ENCODE measurements at places on chromosomes 2 and 18.

- DNase-seq = no peak
Measured at GRCh38 chr18:22493940-22494339, 76.2 kb upstream of the CTAGE1 start.

GRCh38 chr2:228522276-228522675, 340.8 kb upstream of the SPHKAP start:
- no peak for DNase-seq

DNA sequence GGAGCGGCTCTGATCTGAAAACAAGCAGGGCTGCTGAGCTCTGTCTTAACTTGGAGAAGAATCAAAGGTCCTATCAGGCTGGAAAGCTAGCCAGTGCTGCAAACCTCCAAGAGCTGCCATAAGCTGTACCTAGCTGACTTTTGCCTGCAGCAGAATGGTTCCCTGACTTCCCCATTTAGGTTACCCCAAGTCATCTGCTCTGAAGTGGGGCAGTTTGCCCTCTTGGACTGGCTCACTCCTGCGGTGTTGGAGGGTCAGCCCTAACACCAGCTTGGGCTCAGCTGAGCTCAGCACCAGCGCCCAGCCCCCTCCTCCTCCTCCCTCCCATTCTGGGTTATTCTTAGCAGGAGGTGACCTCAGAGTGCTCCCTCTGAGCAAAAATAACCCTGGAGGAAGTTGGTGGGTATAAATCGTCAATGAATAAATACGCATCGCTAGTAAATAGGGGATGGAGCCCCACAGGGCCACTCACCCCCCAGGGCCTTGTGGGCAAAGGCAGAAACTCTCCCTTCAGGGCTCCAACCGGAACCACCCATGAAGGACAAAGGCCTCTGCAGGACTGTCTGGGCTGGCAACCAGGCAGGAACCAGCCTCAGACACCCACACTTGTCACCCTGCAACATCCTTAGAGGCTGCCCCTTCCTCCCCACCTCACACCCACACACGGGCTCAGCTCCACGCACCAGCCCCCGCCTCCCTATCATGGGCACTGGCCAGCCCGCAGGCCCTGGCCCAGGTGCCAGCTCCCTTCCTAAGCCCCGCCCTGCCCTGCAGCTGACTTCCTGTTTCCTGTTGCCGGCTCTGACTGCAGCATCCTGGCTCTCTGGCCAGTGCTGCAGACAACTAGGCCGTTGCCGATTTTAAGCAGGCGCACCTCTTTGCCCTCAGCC, 46.9 kb downstream of the DNMT3A start:
- DNase-seq = no peak

DNA sequence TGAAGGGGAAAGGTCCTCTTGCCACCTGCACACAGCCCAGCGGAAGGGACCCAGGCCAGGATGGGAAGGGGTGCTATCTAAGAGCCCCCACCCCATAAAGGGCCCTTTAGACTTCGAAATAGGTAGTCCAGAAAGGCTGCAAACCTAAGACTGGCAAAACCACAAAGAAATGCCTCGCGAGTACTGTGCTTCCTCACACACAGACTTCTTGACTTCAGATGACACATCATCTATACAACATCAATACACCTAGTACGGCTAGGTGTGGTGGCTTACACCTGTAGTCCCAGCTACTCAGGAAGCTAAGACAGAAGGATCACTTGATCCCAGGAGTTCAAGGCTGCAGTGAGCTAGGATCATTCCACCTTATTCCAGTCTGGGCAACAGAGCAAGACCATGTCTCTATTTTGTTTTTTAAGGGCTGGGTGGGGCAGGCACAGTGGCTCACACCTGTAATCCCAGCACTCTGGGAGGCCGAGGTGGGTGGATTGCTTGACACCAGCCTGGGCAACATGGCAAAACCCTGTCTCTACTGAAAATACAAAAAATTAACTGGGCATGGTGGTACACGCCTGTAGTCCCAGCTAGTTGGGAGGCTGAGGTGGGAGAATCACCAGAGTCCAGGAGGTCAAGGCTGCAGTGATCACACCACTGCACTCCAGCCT, 125.8 kb downstream of the CABLES1 start:
- no peak for DNase-seq

GRCh38 chr2:232132181-232132580, 170.7 kb downstream of the DIS3L2 start:
- DNase-seq = no peak

GRCh38 chr2:202639231-202639630, 4.5 kb downstream of the FAM117B start:
- DNase-seq = no peak

- no peak for DNase-seq
Measured at GRCh38 chr2:133591164-133591563, 22.9 kb upstream of the NCKAP5 start.

DNA sequence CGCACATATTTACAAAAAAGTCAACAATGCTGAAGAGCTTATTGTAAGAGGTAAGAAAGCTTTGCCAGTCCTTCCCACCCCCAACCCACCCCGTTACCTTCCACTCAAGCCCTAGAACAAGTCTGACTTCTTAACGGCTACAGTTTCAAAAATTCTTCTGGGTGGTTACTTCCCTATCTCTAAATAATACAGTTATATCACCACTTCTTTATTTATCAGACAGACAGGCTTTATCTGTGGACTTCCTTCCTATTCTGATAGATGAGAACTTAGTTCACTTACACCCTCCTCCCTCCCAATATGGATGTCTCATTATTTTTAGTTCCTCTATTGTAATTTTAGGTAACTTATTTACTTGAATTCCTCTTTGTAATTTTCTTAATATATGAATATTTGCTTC, 26.7 kb upstream of the ACTR3 start:
- no peak for DNase-seq

DNA sequence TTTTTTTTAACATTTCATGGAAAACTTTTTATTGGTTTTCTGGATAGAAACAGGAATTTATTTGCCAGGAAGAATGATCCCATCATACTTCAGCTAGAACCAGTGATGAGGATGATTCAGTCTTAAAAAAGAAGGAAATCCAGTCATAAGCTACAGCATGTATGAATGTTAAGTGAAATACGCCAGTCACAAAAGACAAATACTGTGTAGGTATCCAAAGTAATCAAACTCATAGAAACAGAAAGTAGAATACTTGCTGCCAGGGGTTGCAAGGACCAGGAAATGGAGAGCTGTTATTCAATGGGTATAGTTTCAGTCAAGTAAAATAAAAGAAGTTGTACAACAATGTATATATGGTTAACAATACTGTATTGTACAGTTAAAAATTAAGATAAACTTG, 21.3 kb downstream of the PSME4 start:
- no peak for DNase-seq

- DNase-seq = no peak
Measured at GRCh38 chr2:146540271-146540932, 1304.4 kb upstream of the ACVR2A start.

DNA sequence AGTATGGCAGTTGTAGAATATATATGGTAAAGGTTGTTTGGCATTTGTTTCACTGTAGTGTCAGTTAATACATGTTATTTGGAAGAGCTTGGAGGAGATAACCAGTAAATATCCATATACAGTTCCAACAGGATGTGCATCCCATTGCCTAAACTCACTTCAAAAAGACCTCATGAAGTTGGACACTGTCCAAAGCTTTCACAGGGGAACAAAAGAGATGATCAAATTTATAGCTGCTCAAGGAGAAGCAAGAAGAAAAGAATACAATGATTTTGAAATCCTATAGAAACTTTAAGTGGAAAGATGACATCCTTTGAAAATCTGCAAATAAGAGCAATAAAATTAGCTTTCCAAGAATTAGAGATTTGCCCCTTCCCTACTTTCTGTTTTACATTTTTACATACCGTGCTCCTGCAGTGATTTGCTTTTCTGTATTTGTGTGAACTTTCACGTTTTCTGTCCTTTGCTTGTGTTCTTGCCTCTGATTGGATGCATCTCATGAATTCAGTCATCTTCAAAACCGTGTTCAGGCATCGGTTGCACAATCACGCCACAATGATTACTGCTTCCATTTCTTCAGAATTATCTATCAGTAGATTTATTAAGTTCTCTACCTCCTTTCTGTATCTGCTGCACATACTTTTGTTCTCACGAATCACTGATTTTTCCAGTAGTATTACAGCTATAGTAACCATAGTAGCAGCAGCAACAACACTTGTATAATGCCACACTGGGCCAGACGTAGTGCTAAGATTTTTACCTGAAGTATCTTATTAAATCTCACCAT, 83.8 kb downstream of the PARD3B start:
- DNase-seq = no peak

DNA sequence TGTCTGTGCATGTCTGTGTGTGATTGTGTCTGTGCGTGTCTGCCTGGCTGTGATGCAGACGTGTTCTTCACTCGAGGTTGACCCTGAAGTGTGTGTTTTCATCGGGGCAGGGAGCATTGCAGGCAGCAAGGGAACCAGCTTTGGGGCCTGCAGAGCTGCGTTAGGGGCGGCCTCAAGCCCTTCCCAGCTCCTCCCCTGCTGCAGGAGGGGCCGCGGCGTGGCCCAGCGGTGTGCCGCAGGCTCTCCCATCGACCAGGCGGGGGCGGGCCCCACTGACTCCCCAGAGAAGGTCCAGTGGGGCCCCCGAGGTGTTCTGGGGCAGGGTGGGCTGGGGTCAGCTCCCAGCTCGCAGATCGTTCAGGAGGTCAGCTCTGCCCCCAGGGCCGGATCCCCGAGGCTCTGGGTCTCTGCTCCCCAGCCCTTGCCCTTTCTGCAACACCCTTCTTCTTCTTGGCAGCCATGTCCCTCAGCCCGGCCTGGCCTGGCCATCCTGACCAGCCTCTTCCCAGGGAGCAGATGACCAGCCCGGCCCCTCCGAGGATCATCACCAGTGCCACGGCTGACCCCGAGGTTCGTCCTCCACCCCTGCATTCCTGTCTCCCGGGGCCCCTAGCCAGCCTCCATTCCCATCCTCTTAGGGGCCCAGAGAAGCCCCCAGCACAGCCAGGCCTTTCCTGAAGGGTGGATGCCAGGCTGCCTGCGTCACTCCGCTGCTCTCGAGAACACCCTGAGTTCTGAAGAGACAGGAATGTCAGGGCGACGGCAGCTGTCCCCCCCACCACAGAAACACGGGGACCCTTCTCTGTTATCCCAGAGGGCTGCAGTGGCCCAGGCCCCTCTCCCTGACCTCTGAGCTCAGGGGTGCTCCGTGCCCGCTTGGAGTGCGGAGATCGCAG, 11.1 kb upstream of the KLHL30 start:
- no peak for DNase-seq

DNA sequence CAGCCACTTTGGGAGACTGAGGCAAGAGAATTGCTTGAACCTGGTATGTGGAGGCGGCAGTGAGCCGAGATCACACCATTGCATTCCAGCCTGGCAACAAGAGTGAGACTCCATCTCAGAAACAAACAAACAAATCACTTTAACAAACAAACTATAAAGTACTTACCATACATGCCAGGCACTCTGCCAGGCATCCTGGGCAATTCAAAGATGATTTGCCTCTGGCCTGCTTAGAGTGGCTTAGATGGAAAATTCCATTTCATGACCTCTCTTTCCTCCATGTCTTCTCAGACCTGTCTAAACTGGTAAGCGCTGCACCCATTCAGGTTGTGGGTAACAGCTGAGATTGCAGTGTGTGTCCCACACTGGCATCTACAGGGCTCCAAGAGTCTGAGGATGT, 273.2 kb downstream of the BCL2 start:
- DNase-seq = no peak

DNA sequence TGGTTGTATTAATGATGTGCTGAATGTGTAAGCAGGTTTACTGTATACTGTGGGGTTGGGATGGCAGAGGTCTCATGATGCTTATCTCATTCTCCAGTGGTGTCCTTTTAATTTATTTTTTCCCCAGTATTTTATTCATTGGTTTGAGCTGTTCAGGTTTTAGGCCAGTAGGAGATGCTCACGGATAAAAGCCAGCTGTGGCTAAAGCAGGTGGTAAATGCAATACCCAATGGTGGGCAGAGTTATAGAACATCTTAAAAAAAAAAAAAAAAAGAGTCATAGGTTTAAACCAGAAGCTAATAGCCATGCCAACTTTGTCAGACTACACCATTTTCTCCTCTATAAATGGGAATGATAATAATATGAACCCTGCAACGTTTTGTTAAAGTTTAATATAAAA, 57.8 kb upstream of the NEUROD1 start:
- no peak for DNase-seq

DNA sequence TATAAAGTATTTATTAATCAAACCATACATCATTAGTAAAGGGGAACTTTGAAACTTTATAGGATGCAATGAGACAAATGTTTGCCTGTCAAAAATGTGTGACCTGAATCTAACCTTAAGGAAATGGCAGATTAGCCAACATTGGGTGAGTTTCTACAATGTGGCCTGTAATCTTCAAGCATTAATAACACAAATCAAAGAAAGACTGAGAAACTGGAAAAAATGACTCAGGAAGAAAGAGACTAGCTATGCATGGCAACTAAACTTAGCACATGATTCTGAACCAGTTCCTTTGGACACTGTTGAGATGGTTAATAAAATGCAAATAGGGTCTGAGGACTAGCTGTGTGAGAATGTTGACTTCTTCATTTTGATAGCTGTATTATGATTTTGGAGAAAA, 628.6 kb upstream of the ID2 start:
- no peak for DNase-seq

DNA sequence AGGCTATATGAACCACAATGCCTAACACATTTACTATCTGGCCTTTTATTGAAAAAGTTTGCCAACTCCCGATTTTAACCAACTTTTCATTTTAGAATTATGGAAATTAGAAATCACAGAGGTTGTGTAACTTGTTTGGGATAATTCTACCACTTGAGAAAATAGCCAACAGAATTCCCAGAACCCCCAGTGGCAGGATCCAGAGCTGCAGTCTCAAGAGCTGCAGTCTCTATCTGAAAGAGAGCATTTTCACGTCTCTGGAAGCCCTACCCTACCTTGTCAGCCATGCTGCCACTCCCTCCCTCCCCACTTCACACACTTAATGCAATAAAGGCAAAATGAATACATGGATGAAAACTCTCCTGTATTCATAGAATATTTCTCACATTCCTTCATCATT, 23.4 kb upstream of the TSPYL6 start:
- no peak for DNase-seq

DNA sequence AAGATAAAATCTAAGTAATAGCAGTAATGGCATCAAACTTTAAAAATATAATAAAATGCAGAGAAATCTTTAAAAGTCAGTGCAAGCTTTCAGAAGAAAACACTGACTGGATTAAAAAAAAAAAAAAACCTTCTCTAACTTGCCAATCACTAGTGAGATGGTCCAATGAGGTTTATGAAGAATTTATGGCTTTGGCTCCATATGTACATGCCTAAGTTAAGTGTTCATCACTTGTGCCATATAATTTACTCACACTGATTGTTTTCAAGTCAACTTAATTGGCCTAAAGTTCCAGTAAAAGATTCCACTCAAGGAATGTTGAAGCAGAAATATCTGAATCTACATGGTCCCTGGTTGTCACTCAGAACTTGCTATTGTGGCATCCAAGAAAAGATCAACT, 40.7 kb upstream of the RAB27B start:
- no peak for DNase-seq

GRCh38 chr2:191385416-191386160, 140.4 kb downstream of the MYO1B start:
- no peak for DNase-seq
